Kidney (tissue), 22 donors: ENCODE measurements at places on chromosomes 3 and 15. TPM values are rescaled to one million over a fixed set of nuclear protein-coding genes. Genes with fewer than 3 reads are reported as not detected.

The ADGRG7 gene
- not detected for total RNA-seq

The BDH1 gene
- total RNA-seq, result 21.2 TPM

The MNS1 gene
- total RNA-seq, result 5.6 TPM

The IL20RB gene
- 0.79 TPM for total RNA-seq

The ARPP21 gene
- total RNA-seq, result 0.44 TPM

The FHIT gene
- total RNA-seq, result 20.2 TPM

The UBA3 gene
- 63.1 TPM for total RNA-seq

The SCN11A gene
- total RNA-seq, result 0.25 TPM

The CYP19A1 gene
- 0.50 TPM for total RNA-seq

The ANKDD1A gene
- 8.0 TPM for total RNA-seq

The GNB5 gene
- total RNA-seq, result 43.6 TPM

The MYLK gene
- 164 TPM for total RNA-seq

The PLAAT1 gene
- 0.72 TPM for total RNA-seq

The SPATA12 gene
- not detected for total RNA-seq

The HESX1 gene
- 0.79 TPM for total RNA-seq

The ERICH6 gene
- total RNA-seq, result 0.19 TPM

The IL17RE gene
- 8.5 TPM for total RNA-seq

The ZNF619 gene
- 9.0 TPM for total RNA-seq

The NOX5 gene
- 0.60 TPM for total RNA-seq

The THAP10 gene
- total RNA-seq, result 3.5 TPM

The FEZF2 gene
- total RNA-seq, result not detected

The LRRN1 gene
- 1.4 TPM for total RNA-seq

The SLITRK3 gene
- total RNA-seq, result 0.44 TPM

The ZNF80 gene
- 0.28 TPM for total RNA-seq

The SERPINI2 gene
- total RNA-seq, result not detected

The SLC24A5 gene
- total RNA-seq, result not detected

The EPHB3 gene
- total RNA-seq, result 1.4 TPM

The CCK gene
- not detected for total RNA-seq

The TMEM212 gene
- not detected for total RNA-seq

The SCG3 gene
- total RNA-seq, result 0.13 TPM

The LMCD1 gene
- 65.4 TPM for total RNA-seq

The CDV3 gene
- total RNA-seq, result 154 TPM

The FAM98B gene
- total RNA-seq, result 17.2 TPM

The GOLGA8K gene
- total RNA-seq, result 1.6 TPM

The GOLGA8R gene
- 6.3 TPM for total RNA-seq

The FAM107A gene
- total RNA-seq, result 180 TPM

The TRPC1 gene
- 13.2 TPM for total RNA-seq

The ABI3BP gene
- total RNA-seq, result 160 TPM

The VGLL3 gene
- 4.2 TPM for total RNA-seq

The ROPN1 gene
- 0.54 TPM for total RNA-seq

The RLBP1 gene
- not detected for total RNA-seq

The MORC1 gene
- 0.06 TPM for total RNA-seq

The SAMMSON gene
- total RNA-seq, result 0.98 TPM

The ZCWPW2 gene
- 2.0 TPM for total RNA-seq

The COL6A6 gene
- 0.25 TPM for total RNA-seq

The RARRES1 gene
- 94.0 TPM for total RNA-seq

The TNFSF10 gene
- total RNA-seq, result 277 TPM

The A4GNT gene
- total RNA-seq, result not detected
